Myocyte (in vitro differentiated cells): ENCODE measurements at places on chromosomes 12 and 14. TPM values are rescaled to one million over a fixed set of nuclear protein-coding genes. Genes with fewer than 3 reads are reported as not detected.

DNA sequence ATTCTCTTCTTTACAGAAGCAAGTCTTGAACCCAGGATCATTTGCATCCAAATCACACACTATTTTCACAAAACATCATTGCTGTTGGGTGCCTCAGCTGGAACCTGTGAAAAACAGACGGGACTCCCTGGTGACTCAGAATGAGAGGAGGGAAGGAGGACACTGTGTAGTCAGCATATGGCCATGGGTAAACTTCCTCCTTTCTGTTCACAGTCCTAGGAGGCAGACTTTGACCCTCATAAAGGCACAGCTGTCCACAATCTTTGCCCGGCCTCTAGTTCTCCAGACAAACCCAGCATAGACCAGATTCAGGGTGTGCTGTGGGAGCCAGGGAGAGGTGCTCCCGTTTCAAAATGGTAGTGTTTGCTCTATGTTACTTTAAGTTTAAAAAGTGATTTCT is 62.0 kb downstream of the DYRK2 start:
- DNase-seq = peak; percentile 40

GRCh38 chr12:12881151-12881909 is 10.0 kb upstream of the GPRC5A start:
- no peak for DNase-seq

Gene CLEC4A
- 1.4 TPM in 1 of 2 replicates, not detected in the other for total RNA-seq

DNA sequence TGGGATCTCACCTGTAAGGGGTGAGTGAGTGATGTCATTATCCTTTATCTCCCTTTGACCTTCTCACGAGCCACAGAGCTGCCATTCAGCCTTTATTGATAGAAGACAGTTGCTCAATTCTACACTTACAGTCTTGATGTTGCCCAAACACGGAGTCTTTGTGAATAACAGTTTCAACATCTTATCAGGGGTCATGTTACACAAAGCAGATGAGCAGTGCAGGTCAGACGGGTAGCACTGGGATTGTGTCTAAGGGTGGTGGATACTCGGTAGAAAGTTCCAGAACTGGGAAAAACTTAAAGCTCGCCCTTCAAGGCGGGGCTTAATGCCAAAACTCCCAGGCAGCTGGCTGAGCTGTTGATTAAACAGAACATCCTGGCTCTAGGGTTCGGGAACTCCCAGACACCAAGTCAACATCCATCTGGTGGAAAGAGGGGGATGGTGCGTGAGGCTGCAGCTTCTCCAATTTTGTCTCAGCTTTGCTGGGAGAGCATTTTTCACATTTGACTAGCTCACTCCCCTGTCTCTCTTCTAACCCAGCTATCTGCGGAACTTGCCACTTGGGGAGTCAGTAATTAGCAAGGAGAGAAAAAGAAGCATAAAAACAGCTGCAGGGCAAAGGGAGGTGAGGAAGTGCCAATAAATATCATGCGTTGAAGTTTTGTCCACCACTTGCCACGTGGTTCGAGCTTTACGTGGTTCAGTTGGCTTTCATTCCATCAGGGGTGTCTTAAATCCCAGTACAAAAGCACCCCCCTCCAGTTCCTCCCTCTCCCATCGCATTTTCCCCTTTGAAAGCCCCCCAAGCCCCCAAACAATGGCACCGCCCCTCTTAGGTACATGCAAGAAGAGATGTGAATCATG is 31.0 kb downstream of the FOXN4 start:
- peak; percentile 28 for DNase-seq

GRCh38 chr12:202081-202731 is 11.8 kb downstream of the SLC6A12 start:
- peak; percentile 60 for DNase-seq

GRCh38 chr14:75927564-75928087 is 54.2 kb downstream of the TGFB3 start:
- peak; percentile 89 for DNase-seq

DNA sequence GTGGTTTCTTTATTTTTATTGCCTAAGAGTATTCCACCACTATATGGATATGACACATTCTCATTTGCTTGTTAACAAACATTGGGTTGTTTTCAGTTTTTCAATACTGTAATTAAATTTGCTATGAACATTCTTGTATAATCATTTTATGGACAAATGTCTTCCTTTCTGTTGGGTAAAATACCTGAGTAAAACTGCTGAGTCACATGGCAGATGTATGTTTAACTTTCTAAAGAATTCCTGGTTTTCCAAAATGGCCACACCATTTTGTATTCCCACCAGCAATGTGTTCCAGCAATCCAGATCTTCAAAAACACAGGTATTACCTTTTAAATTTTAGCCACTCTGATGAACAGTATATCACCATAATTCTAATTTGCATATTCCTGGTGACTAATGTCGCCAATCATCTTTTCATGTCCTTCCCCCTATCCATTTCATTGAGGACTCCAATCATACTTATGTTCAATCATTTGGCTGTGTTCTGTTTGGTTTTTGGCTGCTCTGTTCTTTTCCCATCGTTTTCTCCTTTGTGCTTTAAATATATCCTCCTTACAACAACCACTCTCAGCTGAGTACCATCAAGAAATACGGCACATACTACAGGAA is 36.0 kb downstream of the CDK17 start:
- DNase-seq = no peak

DNA sequence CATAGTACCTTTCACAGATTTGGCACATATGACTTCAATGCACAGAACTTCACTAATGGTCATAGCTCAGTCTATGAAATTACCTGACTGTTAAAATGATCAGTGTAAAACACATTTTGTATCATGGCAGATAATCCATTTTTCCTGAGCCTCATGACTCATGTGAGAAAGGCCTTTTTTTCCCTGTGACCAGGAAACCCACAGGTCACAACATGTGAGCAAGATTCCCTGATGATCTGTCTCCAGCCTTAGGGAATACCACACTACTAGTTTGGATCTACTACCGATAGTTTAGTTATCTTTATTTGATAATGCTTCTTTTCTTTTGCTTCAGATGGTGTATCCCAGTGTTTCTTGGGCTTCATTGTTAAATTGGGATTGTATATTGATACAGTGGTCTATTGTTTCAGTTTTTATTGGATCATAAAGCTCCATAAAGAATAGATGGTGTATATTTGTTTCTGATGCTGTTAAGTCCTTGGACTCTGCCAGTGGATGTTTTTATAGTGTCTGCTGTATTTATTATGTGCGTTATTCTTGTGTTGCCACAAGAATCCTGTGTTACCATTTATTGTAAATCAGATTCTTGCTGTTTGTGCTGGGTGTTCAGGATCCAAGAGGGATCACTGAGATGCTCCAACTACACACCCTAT is 248.7 kb upstream of the PELI2 start:
- DNase-seq = no peak

DNA sequence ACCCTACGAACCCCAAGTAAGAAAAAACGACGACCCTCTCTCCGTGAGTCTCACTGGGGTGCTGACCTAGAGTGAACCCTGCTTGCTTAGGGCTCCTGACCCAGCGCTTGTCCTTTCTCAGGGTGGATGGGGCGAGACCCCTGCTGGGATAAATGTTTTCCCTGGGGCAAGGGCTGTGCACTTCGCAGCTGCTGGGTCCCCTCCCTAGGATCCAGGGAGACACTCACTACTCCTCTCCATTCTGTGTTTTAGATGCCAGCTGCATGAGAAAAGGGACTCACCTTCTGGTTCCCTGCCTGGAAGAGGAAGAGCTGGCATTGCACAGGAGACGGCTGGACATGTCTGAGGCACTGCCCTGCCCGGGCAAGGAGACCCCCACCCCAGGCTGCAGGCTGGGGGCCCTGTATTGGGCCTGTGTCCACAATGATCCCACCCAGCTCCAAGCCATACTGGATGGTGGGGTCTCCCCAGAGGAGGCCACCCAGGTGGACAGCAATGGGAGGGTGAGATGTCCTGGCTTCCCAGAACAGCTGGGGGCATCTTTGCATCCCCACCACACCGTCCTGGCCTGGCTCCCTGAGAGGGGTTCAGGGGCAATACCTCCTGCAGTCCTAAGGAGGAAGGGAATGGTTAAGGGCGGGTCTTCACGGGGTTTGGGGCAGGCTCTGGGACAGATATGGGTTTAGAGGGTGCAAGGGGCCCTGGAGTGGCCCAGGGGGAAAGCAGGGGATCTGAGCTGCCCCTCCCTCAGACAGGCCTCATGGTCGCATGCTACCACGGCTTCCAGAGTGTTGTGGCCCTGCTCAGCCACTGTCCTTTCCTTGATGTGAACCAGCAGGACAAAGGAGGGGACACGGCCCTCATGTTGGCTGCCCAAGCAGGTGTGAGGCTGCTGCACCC is 663 bp downstream of the ANKRD33 start:
- DNase-seq = no peak
